NCI-H1694 treated with DMSO at 0.1 percent for 48 hours (cell line): ENCODE measurements at places on chromosomes 1 and 21.

DNA sequence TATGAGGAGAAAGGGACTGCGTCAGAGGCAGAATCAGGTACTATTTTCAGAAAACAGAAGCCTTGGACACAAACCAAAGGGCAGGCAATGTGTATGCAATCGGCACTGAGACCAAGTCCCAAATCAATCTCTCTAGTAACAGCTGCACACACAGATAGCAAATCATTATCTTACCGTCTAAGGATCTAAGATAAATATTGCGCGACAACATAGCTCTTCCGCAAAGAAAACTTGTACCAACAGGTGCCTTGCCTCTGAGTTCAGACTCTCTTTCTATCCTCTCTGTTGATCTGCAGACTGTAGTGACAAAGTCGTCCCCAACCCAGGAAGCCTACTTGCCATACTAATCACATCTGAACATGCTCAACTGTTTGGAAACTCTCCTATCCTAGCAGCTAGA, 22.6 kb upstream of the SAMD13 start:
- DNase-seq = no peak

DNA sequence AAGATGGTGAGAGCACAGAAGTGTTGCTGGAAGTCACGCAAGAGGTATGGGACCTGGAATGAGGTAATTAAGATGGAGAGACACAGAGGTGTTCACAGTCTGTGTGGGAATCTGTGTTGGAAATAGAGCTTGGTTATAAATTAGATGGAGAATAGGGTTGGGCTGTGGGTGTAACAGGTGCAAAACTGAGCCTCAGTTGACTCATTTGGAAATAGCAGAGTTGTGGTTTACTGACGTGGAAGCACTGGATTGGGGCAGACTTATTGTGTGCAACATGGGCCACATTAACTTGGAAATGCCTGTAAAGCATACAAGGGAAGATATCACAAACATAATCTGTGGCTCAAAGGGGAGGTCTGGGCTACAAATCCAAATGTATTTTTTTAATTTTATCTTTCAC, 13.0 kb downstream of the CAMSAP2 start:
- no peak for DNase-seq

GRCh38 chr1:18485227-18485626, 4.5 kb downstream of the KLHDC7A start:
- no peak for DNase-seq

- no peak for DNase-seq
Measured at GRCh38 chr1:23210963-23211362, 6.3 kb downstream of the HTR1D start.

GRCh38 chr1:58799650-58800049, 15.8 kb upstream of the JUN start:
- no peak for DNase-seq

- DNase-seq = no peak
Measured at GRCh38 chr1:20449735-20450311, 36.2 kb downstream of the CAMK2N1 start.

GRCh38 chr21:43687566-43688399, 28.4 kb downstream of the RRP1B start:
- DNase-seq = no peak

- DNase-seq = no peak
Measured at GRCh38 chr1:40625476-40626382, 39.8 kb downstream of the RIMS3 start.

GRCh38 chr1:74847715-74848114, 114.8 kb downstream of the TYW3 start:
- DNase-seq = no peak

- DNase-seq = peak; percentile 43
Measured at GRCh38 chr1:235503403-235504121, 690 bp downstream of the B3GALNT2 start.

DNA sequence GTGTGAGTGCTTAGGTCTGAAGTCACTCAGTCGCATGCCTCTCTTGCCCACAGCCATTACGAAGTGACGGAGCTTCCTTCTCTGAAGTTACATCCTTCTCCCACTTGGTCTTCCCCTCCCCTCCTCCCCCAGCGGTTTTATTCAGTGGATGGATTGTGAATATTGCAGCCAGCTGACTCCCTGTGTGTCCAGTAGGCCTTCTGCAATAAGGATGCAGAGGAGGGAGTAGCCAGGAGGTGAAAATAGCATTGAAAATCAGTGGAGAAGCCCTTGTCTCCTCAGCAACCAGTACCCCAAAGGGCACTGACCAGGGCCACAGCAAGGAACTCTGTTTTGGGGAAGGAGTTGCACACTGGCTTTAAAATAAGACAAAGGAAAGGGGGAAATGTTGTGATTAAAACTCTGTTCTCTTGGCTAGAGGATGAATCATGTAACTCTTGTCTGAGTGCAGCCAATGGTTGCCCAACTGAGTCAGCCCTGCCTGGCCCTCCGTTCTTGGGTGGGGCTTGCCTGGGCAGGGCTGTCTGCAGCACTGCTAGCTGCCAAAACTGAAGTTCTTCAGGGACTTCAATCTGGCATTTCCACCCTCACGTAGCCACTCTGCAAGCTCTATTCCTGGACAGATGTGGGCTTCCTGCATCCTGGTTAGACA, 4.3 kb downstream of the S100A10 start:
- no peak for DNase-seq

- DNase-seq = no peak
Measured at GRCh38 chr1:89022167-89022959, at the start of gene GBP3. Gene GBP3, minus strand, starts transcription at chr1:89022866. Its CDS starts 2,145 bp downstream, at chr1:89020721.

DNA sequence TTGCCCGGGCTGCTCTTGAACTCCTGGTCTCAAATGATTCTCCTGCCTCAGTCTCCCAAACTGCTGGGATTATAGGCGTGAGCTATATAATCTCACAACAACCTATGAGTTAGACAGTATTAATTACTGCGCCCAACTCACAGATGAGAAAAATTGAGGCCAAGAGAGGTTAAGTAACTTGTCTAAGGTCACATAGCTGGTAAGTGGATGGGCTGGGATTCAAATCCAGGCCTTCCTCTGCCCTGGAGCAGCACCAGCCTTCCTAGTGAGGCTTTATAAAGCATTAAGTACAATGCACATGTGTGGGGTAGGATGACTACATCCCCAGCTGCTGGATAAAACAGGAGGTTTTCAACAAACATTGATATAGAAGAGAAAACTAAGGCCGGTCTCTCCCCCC, 15.1 kb downstream of the E2F2 start:
- DNase-seq = no peak
